ENCODE measurements at places on chromosomes 5 and 9.

GRCh38 chr5:176695073-176695472 is 47.8 kb downstream of the TSPAN17 start:
- DNase-seq: no peak

GRCh38 chr9:85244856-85245255 is 496.9 kb downstream of the AGTPBP1 start:
- no peak for DNase-seq

GRCh38 chr5:52692606-52693005 is 95.1 kb upstream of the ITGA1 start:
- DNase-seq: no peak

DNA sequence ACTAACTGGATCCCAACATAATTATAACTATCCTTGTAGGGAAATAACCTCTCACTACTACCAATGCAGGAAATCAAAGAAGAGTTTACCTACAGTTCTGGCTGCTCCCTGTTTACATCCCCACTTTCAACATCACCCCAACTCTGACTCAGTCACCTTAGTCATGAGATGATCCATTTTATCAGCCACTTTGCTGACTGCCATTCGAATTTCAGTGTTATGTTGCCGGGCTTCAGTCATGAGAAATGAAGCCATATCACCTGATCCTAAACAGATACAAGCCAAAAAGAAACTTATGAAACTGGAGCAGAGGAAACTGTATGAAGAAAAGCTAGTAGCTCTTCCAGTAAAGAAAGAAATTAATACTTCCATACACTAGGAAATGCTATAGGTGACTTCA is 33.7 kb downstream of the SLC31A2 start:
- DNase-seq: no peak

GRCh38 chr9:75850459-75851200 is 39.8 kb upstream of the PCSK5 start:
- DNase-seq: no peak

- DNase-seq: no peak
These were observed 16.5 kb downstream of the NACC2 start for GRCh38 chr9:136078498-136079011.

Data from tibial nerve (tissue), 4 donors.